Stimulated activated CD4-positive, alpha-beta T cell treated with anti-CD3 and anti-CD28 coated beads, Interleukin-15, amount 100 ng/mL, for 24 hours (primary cell): ENCODE measurements at places on chromosomes 3 and 15.

DNA sequence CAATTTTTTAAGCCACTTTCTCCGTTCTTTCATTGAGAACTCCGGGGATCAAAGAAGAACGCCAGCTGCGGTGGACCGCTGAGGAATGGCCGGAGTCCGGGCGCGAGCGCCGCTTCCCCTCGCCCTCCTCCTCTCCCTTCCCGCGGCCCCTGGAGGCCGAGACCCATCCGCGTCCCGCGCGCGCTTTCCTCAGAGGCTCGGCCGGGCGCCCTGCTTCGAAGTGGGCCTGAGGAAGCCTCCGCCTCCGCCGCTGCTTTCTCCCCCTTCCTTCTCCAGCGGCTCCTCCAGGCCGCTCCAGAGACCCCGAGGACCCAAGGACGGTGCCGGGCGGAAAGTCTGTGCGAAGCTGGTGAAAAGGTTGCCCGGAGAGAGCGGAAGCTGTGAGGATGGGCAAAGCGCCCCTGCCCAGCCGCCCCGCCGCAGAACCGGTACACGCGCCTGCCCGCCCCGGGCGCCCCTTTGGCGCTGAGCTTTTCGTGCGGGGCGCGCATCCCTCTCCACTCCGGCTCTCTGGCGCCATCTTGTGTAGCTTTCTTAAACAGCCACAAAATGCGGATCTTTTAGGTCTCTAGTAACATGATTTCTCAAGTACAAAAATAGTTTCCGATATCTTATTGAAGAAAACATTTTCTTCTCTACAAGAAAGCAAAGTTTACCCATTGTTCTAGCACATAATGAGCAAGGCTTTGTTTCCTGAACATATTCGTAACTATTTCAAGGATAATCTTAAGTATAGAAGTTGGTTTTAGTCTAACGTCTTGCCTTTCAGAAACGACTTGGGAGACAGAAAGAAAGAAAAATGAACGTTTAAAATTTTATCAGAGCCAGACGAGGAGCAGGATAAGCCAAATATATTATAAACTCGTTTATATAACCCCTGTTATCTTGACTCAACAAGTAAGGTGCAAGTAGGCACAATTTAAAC is 59.2 kb upstream of the FAM174B start:
- peak; percentile 81 for DNase-seq

DNA sequence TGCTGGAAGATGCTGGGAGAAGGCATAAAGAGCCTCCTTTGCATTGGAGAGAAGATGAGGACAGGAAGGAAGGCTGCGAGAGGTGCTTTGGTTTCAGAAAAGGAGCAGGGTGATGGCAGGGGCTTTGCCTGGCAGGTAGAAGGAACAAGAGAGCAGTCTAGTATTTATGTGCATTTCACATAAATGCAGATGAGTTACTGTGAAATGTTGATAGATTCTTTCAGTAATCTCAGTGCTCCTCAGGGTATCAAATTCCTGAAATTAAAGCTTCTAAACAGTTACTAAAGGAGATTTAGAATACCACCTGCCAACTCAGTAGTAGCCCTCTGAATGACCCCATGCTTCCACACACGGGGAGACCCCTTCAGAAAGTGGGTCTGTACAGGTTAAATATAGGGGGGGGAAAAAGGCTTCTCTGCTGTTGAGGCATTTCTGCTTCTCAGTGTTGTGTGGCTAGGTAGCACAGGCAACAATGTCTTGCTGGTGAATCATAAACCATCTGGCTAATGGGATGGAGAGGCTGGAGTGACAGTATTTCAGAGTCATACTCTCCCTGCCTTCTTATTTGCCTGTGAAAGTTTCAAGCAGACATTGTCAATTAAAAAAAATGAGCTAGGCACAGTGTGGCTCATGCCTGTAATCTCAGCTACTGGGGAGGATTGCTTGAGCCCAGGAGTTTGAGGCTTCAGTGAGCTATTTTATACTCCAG is 14.3 kb upstream of the FBXL22 start:
- no peak for DNase-seq

- no peak for DNase-seq
Observed at GRCh38 chr3:157373783-157374182, 62.9 kb upstream of the PTX3 start.

GRCh38 chr3:16767006-16767405 is 117.7 kb upstream of the PLCL2 start:
- no peak for DNase-seq

DNA sequence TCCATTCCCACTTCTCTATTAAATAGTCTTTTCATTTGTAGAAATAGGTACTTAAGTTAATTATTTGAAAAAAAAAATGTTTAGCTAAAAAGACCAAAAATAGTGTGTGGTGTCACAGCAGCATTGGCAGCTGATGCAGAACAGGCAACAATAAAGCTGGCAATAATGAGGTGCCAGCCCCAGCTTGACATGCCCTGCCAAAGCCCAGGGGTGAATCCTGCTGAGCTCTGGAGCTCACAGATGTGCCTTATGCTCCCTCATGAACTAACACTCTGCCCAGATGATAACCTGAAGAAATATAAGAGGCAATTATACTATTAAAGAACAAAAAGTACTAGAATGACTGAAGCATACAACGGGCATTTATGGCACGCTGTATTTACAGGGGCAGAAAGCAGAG is 63.8 kb downstream of the IGSF11 start:
- DNase-seq = no peak
